ENCODE measurements at places on chromosomes 1 and 21. TPM values are rescaled to one million over a fixed set of nuclear protein-coding genes. Genes with fewer than 3 reads are reported as not detected.

MTARC2 gene
- 10.1 TPM for total RNA-seq

SERPINC1 gene
- total RNA-seq = 0.64 TPM

CYP4A11 gene
- total RNA-seq = not detected

TARBP1 gene
- 45.0 TPM for total RNA-seq

DNAJB4 gene
- total RNA-seq = 14.9 TPM

TMEM52 gene
- total RNA-seq = 2.5 TPM

PDZK1 gene
- total RNA-seq = 2.3 TPM

LEFTY2 gene
- total RNA-seq = not detected

COL6A1 gene
- 34.2 TPM for total RNA-seq

S100A2 gene
- total RNA-seq = 6.2 TPM

RGL1 gene
- total RNA-seq = 0.92 TPM

AMY1C gene
- total RNA-seq = not detected

MYOG gene
- total RNA-seq = not detected

ABCA4 gene
- 1.5 TPM for total RNA-seq

CATSPERE gene
- total RNA-seq = 0.31 TPM

KAZN gene
- total RNA-seq = 6.6 TPM

NPR1 gene
- total RNA-seq = 0.36 TPM

LCE3E gene
- total RNA-seq = not detected

CD1E gene
- not detected for total RNA-seq

YOD1 gene
- total RNA-seq = 7.1 TPM

CLCN6 gene
- total RNA-seq = 23.6 TPM

MAP3K21 gene
- total RNA-seq = 3.1 TPM

CHI3L1 gene
- 0.10 TPM for total RNA-seq

SLC44A3 gene
- total RNA-seq = 1.3 TPM

CELA2B gene
- total RNA-seq = not detected

KLHDC9 gene
- total RNA-seq = 7.6 TPM
